ENCODE measurements at places on chromosomes 2 and 18.

DNA sequence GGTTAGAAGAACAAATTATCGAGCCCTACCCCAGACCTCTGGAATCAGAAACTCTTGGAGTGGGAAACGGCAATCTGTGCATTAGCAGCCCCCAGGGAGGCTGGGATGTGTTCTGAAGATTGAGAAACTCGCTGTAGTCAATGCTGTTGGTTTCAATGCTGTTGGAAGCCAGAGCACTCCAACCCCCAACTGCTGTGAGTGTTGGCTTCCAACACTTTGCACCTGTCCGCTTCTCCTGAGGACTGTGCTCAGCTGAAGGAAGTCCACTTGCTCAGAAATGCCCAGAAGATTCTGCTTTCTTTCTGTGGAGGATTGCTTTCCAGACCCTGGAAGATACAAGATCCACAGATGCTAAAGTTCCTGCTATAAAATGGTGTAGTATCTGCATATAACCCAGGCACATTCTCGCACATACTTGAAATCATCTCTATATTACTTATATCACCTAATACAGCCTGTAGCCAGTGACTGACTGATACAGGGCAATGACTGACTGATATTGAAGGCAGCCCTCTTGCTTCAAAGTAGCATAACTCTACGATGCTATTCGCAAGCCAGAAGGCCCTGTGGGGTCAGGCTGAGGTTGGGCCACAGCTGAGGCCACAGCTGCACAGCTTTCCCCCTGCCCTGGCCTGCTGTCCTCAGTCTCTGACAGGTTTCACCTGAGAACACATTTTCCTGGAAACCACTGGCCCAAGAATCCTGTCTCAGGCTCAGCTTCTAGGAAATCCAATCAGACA is 757.7 kb upstream of the ID2 start:
- no peak for DNase-seq

GRCh38 chr2:206084439-206084869 is 1.5 kb downstream of the INO80D start:
- peak; percentile 13 for DNase-seq

DNA sequence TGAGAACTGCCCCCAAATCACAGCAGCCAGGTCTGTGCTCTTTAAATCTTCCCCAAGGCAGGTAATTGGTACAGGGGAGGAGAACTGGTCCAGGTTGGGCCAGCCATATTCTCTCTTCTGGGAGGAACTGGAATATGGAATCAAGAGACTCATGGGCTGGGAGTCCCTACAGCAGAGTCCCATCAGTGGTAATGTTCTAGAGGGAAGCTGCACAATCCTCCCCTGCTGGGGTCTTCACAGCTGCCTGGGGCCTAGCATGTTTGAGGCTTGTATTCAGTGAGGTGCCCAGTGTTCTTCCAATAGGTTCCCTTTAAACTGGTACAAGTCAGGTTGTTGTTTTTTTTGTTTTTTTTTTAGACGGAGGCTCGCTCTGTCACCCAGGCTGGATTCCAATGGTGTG is 21.1 kb upstream of the EGR4 start:
- no peak for DNase-seq

DNA sequence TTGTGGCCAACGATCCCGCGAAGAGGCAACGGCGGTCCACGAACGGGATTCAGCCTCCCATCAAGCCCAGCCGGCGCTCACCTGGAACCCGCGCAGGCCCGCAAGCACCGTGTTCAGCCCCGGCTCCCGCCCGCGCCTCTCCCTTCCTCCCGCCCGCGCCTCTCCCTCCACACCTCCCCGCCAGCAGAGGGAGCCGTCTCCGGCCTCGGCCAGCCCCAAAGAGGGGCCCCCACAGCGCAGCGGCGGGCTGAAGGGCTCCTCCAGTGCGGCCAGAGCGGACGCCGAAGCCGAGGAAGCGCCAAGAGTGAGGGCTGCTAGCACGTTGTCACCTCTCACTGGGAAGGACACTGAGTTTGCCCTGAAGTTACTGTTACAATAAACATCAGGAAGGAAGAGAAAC is 55.3 kb upstream of the LAPTM4A start:
- DNase-seq = no peak

DNA sequence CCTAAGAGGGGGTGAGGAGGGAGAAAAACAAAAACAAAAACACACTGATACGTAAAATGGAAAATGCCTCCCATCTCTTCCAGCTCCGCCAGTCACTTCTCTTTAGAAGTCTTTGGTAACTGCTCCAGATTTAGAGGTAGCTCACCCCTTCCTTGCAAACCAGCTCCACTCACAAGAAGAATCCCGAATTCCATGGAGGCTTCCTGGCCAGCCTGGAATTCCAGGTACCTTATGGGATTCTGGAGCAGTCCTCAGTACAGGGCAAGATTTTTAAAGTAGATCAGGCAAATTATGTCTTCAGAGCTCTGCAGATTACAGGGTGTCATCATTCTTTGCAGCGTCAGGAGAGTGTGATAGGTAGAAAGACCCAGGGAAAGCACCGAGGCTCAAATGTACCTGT is 4.8 kb downstream of the STON1 start:
- DNase-seq = no peak

DNA sequence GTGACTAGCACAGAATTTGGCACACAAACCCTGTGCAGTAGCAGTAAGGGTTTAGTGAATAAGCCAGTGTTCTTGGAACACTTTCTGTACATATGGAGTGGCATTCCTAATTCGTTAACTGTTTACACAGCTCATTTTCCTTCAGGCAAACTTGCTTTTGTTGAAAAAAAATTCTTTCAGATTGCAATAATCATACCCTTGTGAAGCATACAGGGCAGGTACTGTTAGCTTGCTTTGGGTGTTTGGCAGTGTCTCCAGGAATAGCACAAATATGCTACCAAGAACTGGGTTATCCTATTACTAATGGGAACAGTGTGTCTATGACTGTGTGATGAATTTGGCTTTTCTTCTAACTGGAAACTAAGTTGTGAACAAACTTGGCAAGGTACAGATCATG is 33.4 kb downstream of the UGP2 start:
- DNase-seq = no peak

DNA sequence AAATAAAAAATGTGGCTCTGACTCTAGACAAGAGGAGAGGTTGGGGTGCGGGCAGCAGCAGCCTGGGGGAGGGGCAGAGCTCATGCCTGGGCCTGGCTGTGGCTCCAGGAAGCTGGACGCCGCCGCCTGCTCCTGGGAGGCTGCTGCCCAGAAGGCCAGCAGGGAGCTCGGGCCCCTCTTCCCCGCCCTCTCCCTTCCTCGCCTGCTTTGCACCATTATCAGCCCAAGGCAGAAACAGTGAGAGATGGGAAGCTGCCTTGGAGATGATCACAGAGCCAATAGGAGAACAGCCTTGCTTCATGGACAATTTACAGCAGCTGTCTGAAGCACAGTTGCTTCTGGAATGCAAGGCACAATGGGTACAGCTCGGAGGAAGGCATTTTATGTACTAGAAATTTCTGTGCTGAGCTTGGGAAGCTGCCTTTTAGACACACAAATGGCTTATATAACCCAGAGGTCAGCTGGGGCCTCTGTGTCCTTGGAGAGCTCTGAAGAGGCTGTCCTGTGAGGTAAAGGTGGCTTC is 55.3 kb upstream of the AFF3 start:
- no peak for DNase-seq

All from NCI-H1092 (cell line).